Adipocyte (in vitro differentiated cells): ENCODE measurements at places on chromosomes 4 and X.

DNA sequence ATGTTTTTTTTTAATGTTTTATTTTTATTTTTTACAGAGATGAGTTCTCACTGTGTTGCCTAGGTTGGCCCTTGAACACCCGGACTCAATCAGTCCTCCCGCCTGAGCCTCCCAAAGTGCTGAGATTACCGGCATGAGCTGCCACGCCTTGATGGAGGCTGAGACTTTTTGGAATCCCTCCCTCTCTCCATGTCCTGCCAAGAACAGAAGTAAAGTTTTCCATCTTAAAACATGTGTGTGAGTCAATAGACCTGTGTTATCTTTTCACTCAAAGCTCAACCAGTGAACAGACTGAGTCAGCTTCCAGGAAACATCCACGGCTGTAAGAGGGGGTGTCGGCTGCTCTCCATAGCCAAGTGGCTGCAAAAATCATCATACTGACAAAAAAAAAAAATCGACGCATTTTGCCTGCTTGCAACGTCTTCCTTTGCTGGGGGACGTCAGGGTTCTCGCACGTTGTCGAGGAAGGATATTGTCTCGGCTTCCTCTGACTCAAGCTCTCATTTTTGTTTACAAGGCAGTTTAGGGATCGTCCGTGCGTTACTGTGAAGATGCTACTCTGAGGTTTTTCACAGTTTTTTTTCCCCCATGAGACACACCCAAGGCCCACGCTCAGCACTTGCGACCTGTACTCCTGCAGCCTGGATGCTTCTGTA lies 10.0 kb upstream of the ASMTL start:
- peak; percentile 49 for DNase-seq

- DNase-seq, result no peak
Observed at GRCh38 chr4:138696771-138697170, 318.8 kb upstream of the NOCT start.

- no peak for DNase-seq
Observed at GRCh38 chr4:173699841-173700475, 169.9 kb upstream of the HAND2 start.

GRCh38 chr4:153314915-153315314 lies 29.6 kb upstream of the MND1 start:
- no peak for DNase-seq

GRCh38 chrX:135543924-135544323 lies 23.5 kb downstream of the INTS6L start:
- DNase-seq, result no peak

DNA sequence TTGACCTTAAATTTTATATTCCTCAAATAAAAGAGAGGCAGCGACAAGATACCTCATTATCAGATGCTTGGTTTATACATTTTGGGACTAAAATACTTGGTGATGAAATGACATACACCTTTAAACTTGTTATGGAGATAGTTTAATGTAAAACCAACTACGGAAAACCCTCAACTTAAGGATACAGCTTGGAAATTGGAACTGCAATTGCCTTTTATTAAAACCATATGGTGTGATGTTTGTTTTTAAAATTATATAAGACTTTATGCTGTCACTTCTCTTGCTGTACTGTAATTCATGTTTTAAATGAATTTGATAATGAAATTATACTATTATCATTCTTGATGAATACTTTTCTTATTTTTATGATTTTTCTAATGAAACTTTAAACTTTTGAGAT lies 25.9 kb downstream of the METTL14 start:
- DNase-seq, result peak; percentile 61

DNA sequence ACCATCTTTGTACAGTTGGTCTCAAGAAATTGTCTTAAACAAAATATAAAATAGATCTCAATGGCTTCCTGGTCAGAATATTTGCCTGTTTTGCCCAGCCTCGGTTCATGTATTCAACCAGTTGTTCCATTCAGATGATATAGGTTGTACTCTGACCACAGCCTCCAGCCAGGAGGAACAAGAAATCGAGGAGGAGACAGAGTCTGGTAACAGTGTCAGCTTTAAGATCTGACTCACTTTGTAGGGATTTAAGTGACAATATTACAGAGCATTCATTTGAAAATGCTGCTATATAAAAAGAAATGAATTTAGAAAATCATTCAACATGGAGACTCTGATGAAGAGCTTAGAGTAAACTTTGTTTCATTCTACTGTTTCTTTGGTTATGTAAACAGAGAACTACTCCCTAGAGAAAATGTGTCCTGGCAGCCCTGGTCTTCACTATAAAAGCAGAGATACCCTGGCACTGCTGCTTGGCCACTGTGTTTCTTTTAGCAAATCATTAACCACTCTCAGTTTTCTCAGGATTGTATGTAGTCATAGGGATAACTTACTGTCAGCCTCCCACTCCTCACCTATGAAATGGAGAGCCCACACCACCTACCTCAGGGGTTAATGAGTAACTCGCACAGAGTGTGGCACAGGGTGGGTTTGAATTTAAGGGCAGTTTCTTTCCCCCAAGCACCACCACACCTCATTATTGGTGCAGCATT lies 53.5 kb downstream of the PAGE2 start:
- no peak for DNase-seq

DNA sequence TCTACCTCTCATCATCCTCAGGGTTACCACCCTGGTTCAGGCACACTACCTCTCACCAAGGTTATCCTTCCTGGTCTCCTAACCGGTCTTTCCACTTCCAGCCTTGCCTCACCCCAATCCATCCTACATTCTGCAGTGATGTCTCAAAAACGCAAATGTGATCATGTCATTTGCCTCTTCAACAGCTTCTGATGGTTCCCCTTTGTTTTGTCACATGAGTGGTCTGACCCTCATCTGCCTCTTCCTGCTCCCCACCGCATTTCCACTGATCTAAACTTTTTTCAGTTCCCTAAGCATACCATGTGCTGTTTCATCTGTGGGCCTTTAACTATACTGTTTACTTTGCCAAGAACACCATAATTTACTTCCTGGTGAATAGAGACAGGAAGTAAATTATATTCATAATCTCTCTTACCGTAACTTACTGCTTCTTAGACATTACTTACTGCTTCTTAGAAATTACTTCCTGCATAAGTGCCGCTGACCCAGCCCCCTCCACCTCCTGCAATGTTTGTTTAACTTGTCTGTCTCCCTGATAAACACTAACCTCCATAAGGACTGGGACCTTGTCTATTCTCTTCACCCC lies 27.1 kb upstream of the NSUN7 start:
- DNase-seq, result no peak

DNA sequence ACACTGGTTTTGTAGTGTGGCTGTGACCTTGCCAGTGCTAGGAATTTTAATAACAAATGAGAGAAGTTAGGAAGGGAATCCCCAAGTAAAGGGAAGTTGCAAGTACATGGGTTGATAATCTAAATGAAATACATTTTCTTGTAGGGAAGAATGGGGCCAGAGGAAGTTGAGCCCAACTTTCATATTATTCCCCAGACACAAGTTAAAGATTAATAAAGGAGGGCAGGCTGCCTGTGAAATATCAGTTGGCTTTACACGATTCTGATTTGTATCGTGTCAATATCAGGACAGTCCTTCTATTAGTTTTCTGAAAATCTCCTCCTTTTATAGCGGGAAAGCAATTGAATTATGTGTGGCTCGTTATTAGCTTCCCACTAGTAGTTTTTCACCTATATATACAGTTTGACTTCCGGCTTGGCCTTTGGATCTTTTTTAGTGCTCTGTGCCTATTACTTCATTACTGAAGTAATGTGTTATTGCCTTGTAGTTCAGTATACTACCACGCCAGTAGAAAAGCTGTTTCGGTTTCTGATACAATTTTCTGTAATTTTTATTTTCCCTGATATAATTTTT lies 1.7 kb downstream of the PDLIM5 start:
- peak; percentile 26 for DNase-seq

DNA sequence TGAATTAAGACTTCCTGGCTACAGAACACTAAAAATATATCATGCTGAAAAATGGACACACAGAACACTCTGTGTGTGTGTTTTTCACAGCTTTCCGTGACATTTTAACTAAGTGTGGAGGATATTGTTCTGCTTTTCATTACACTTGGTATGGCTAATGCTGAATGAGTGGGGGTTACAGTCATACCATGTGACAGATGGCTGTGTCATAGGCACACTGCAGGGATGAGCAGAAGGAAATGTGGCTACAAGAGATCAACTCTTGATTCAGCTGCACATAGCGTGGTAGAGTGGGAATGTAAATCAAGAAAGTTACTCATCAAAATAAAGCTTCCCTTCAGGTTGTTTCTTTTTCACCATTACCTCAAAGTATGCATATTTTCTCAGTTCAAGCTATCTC lies 669.8 kb downstream of the IQCM start:
- DNase-seq, result no peak

DNA sequence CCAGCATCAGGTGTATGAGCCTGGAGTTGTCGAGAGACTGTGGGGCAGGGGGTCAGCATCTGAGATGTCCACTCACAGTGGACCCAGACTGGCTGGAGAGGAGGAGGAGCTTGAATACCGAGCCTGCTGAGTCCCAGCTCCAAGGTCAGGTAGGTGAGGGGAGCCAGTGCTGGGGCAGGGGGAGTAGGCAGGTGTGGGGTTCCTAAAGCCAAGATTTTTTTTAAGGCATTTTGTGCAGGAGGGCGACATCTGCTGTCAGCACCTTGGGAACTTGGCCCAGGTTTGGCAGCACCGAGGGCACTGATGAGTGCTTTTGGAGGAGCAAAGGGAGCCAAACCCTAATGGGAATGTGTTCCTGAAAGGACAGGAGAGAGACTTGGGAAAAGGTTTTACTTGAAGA lies 64.2 kb upstream of the MSANTD1 start:
- DNase-seq, result no peak

GRCh38 chr4:784401-785331 lies 41.3 kb downstream of the CPLX1 start:
- no peak for DNase-seq

DNA sequence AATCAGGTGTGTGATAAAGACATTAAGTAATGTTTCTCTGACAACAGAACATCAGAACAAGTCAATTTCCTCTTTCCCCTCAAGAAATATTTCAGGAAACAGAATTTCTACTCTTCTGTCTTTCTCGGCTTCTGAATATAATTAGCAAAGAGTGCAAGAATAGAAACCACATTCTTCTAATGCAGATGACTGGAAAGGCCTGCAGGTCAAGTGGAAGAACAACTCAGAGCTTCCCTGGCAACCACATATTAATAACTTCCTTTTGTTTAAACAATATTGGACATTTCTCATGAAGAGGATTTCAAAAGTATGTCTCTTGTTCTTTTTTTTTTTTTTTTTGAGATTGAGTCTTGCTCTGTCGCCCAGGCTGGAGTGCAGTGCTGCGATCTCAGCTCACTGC lies 225.5 kb downstream of the PARM1 start:
- no peak for DNase-seq

- no peak for DNase-seq
Observed at GRCh38 chr4:17814140-17814539, 3.4 kb downstream of the NCAPG start.

GRCh38 chr4:7307394-7308099 lies 115.2 kb downstream of the SORCS2 start:
- DNase-seq, result no peak

DNA sequence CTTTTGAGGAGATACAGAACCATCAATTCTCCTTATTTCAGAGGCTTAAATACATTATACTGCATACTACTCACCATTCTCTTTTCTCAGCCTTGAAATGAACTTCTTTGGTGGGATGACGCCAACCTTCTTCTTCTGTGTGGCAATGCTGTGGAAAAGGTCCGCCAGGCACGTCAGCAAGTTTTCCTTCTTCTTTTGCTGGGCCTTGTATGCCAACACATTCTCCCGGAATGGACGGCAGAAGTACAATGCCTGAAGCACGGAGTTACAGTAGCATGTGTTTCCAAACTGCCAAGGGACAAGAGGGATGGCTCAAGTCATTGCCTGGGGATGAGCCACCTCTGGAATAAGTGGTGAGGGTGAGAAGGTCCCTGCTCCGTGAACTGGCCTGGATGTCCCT lies 31.2 kb downstream of the USP46 start:
- no peak for DNase-seq

DNA sequence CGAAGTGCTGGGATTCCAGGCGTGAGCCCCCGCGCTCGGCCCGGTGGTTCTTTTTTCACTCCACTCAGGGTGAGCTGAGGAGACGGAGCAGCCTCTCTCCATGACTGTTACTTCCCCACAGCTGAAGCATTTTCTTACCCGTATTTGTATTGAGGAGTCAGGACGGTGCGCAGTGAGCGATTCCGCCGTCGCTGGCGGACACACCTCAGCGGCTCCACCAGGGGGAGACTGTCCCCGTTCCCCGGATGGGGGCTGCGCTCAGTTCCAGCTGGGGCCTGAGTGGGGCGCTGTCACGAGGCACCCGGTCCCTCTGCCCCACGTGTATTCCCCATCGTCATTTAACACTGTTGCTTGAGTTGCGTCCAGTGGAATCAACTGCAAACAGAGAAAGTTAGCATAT lies 844.0 kb upstream of the FRG1 start:
- no peak for DNase-seq

GRCh38 chr4:104494185-104494584 lies 509 bp downstream of the CXXC4 start:
- DNase-seq, result no peak
